CD4-positive, alpha-beta T cell treated with Interleukin-2 at 100 ng/mL for 4 hours (primary cell): ENCODE measurements at places on chromosomes 6 and 20.
A peak's percentile ranks its signal among the peaks of the same experiment; 100 is the strongest.

DNA sequence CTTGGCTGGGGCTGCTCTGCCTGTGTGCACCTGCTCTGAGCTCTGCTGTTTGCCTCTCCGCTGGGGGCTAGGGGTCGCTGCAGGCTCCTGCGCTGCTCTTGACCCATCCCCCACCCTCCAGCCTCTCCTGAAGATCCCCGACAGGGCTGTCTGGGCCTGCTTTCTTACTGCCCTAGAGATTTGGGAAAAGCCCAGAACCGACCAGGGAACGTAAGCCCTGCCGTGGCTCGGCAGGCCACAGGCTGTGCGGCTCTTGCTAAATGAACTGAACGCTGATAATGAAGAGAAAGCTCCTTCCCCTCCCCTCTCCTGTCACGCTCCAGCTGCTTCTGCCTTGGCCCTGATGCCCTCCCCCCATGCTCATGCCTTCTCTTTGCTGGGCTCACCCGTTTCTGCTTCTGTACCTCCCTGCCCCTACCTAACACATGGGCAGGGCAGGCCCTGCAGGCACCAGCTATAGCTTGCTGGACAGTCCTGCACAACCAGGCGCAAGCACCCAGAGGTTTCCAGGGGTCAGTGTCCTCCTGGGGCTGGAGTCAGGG, 32.0 kb upstream of the PCMTD2 start:
- DNase-seq: no peak

DNA sequence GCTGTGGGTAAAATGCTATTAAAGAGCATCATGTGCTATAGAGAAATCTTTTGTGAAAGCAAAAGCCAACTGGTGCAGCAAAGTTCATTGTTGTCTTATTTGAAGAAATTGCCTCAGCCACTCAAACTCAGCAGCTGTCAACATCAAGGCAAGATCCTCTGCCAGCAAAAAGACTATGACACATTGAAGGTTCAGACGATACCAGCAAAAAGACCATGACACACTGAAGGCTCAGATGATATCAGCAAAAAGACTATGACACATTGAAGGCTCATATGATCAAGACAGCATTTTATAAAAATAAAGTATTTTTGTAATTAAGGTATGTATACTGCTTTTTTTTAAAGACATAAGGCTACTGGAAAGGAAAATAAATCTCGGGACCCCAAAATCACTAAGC, 118.4 kb upstream of the RUNX2 start:
- DNase-seq: no peak

DNA sequence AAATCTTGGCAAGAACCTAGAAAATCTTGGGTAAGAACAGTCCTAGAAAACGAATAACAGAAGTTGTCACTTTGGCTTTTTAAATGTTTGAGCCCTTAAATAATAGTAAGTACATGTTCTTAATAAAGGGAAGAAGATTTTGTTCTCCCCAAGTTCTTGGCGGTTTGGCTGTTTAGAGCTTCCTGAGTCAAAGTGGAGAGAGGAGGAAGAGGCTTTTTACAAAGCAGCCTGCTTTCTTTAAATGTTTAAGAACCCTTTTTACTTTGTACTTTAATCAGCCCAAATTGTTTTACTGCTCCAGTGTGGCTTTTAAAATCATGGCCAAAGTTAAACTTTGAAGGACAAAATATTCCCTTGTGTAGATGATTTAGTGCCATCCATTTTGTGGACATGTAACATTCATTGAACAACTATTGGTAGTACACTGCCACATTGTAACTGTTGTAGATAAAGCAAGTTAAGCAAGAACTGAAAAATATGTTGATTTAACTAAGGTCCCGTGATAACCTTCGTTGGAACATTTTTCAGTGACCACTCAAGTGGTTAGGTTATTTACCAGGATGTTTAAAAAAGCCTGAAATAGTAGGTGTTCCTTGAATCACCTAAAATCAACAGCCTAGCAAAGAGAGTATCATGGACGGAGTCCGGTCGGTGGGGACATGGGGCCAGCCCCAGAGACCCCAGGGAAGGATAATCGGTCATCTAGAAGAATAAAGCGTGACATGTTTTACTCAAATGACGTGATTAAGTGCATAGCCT, 2.4 kb downstream of the AMD1 start:
- DNase-seq: no peak

DNA sequence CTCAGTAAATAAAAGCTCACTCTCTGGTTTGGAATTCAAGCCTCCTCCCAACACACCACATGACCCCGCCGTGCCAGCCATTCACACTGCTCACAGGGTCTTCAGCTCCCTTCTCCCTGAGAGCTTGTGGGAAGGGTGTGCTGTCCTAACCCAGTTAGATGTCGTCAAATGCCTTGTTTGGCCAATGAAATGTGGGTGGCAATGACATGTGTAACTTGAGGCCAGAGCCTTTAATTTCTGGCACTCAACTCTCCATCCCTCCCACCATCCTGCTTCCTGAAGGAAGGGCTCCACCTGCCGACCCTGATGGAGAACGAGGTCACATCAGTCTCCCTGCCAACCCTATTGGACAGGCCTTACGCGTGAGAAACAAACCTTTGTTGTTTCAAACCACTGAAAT, 224.5 kb upstream of the AGPAT4 start:
- DNase-seq: no peak

DNA sequence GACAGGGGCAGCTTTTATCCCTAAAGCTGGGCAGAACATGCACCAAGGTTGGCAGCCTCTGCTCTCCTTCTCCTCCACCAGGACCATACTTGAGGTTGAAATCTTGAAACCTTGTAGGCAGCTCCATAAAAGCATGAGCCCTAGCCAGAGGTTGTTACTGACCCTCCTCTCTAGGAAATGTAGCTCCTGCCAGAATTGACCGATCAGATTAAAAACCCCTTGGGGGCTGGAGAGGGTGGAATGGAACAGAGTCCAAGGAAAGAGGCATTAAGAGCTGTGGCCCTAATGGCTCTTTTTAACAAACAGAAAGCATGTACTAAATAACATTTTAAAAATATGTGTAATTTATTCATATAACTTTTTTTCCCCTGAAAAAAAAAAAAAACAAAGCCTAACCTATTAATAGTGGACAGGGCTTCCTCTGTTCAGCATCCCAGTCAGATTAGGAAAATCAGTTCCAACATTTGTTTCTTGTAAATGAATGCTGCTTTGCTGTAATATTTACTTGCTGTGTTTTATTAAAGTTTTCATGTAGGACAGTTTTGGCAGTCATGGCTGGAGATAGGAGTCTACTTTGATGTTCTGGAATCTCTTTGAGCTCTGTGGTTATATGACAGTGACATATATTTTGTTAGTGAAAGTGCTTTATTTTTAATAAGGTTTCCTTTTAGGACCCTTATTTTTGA, 41.3 kb downstream of the MTHFD1L start:
- no peak for DNase-seq

DNA sequence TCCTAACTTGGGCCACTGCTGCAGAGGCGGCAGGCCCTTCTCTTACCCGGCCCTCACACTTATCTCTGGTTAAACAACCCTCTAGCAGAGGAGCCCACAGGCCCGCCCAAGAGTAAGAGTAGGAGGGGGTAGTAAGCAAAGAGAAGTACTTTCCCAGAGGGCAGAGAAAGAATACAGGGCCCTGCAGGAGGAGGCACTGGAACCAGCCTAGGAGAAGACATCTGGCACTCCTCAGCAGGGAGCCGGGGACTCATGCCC, 10.1 kb downstream of the MTCH1 start:
- no peak for DNase-seq

GRCh38 chr6:42229506-42230119, 12.0 kb upstream of the MRPS10 start:
- no peak for DNase-seq

GRCh38 chr20:34011275-34011674, 17.6 kb downstream of the RALY start:
- no peak for DNase-seq

GRCh38 chr20:62560162-62560561, 82.1 kb upstream of the SLCO4A1 start:
- DNase-seq: no peak

- peak; percentile 29 for DNase-seq
Observed at GRCh38 chr6:154370545-154370944, 13.9 kb upstream of the IPCEF1 start.

GRCh38 chr6:24968783-24969182, 33.0 kb upstream of the RIPOR2 start:
- DNase-seq: no peak

DNA sequence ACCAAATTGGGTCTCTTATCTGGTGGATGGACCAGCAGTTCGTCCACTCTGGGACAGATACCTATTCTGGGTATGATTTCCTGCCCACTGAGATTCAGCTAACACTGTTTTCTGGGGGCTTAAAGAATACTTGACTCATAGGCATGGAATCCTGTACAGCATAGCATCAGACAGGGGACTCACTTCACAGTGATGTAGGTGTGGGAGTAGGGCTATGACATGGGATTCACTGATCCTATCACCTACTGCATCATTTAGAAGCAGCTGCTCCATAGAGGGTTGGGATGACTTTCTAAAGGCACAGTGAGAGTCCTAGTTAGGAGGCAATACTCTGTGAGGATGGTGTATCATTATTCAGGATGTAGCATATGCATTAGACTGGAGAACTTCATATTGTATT, 74.5 kb upstream of the AHI1 start:
- DNase-seq: no peak

- DNase-seq: peak; percentile 9
Observed at GRCh38 chr20:5000263-5001173, 792 bp downstream of the SLC23A2 start.

DNA sequence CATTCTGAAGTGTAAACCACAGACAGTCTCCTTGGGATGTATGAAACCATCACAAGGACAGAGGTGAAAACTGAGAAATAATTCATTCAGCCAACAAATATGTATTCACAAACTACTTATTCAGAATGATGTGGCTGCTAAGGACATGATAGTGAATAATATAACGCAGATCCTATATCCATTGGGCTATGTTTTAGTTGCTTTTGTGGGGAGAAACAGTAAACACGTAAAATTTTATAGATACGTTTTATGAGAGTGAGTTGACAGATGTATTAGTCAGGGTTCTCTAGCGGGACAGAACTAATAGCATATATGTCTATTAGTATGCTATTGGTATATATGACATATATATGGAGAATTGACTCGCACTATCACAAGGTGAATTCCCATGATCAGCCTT, 402.5 kb downstream of the RFPL4B start:
- no peak for DNase-seq

DNA sequence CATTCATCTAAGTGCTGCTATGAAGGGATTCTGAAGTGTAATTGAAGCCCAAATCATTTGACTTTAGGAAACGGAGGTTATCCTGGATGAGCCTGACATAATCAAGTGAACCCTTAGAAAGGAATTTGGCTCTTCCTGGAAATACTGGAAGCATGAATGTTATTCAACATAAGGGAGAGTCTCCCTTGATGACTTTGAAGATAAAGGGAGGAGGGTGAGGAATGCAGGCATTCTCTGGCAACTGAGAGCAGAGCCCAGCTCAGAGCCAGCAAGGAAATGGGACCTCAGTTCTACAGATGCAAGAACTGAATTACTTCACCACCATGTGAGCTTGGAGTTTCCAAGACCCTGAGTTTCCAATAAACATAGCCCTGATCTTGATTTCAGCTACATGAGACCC, 168.2 kb downstream of the DLL1 start:
- no peak for DNase-seq

DNA sequence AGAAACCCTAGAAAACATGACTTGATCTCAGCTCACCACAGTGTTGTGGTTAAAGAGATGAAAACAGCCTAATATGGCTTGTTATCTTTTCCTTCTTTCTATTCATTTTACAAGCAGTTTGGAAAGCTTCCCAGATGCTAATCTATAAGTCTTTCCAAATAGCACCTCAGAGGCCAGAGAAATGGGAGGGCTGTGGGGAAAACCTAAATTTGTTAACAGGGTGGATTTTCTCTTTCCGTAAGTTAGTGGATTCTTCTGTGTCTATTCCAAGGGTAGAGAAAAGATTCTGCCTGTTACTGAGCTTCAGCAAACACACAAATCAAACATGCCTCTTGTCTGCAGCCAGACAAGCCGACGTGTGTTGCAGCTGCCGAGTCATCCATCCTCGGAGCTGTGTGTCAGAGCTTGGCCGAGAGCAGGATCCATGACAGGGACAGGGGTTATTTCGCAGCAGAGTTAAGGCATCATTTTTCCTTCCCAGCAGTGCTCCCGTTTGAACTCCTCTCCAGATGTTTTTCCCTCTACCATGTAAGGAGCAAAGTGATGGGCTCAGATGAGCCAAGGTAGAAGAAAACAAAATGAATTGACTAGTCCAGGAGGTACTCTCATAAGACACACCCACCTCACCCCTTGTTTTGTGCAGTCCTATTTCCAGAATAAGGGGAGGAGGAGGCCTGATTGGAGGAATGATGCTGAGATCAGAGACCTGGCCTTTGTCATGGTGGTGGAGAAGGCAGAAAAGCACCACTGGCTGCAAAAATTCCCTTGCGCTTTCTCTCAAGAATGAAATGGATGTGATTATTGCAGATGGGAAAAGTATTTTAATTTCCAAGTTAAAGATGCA, 560.0 kb downstream of the C6orf118 start:
- no peak for DNase-seq

GRCh38 chr6:151544453-151544852, 50.6 kb downstream of the CCDC170 start:
- DNase-seq: no peak

DNA sequence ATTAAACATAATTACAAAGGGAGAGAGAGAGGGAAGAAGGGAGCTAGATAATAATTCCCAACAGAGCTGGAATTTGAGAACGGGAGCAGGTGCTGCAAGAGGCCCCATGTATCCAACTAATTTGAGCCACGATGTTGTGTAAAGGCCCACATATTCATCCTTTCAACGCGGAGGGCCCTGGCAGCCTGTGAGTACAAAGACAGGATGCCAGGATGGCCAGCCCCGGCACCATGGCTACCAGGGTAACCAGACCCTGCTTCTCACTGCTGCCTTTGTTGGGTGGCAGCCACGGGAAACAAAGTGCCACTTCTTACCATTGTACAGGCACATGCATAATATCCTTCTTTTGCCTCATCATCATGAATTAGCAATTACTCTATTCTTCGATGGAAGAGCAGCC, 492.0 kb upstream of the NRSN1 start:
- DNase-seq: no peak

DNA sequence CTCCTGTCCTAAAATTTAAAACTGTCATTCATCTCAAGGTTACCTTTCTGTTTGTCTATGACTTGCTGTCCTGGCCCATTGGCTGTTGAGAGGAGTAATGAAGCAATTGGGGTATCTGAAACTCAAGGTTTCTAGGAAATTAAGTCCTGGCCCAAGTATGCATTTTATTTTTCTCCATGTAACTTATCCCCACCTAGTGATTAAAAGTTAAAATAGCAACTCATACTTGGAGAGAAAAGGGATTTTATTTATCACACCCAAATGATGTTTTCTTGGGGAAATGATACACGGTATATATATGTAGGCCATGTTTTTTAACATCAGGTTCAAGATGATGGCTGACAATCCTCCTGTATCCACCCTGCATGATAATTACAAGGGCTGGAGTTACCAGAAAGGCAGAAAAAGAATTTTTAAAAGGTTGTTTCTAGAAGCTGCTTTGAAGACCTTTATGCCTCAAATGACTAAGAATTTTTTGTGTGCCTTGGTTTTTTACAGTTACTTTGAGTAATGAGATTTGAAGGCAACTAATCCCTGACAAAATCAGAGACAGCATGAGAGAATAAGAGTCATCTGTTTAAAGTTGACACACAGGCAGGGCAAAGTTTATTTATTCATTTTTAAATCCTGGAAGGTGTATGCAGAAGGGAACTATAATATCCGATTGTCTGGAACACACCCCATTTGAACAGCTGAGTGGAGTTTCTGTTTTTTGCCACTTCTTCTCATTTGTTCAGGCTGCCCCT, 28.9 kb upstream of the C6orf58 start:
- DNase-seq: no peak

GRCh38 chr6:157513619-157514485, 132.9 kb downstream of the ZDHHC14 start:
- no peak for DNase-seq
